ENCODE measurements at places on chromosomes 16 and 17.

DNA sequence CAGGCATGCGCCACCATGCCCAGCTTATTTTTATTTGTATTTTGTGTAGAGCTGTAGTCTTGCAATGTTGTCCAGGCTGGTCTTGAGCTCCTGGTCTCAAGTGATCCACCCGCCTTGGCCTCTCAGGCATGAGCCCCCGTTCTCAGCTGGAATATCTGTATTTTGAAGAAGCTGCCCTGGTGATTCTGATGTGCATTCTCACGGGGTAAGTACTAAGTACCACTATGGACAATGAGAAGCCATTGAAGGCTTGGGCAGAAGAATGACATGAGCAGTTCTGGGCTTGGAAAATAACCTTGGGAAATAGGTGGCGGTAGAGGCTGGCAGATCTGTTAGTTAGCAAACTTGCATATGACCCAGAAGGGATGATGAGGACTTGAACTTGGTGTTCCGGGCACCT is 15.6 kb upstream of the NKD1 start:
- no peak for DNase-seq

DNA sequence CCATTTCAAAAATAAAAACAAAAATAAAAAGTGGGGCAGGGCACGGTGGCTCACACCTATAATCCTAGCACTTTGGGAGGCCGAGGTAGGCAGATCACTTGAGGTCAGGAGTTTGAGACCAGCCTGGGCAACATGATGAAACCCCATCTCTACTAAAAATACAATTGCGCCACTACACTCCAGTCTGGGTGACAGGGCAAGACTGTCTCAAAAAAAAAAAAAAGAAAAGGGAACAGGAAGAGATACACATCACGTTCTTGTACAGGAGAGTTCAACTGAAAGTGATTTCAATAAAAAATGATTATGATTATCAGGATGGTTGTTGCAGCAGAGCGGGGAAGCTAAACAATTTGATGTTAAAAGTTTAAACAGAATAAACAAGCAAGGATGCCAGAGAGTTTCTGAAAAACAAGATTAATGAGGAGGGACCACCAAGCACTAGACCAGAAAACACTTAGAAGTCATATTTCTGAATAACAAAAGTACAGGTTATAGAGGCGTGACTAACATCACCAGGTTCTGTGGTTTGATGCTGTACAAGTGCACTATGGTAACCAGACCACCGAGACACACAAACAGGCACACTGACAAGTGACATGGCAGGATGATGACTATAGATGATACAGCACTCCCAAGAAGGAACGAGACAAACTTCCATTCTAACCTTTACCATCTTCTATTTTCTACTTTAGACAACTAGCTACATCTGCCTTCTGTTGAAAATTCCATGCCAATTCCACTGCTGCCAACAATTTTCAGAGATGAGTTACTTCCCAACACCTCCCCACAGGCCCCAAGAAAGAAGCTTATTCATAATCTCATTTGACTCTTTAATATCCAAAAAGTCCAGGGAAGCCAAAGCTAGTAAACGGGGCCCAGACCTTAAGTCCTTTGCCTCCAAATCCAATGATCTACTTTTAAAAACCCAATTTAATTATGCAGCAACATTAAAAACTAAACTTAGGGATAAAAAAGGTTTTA is 11.8 kb downstream of the DNAJA2 start:
- DNase-seq = no peak

- no peak for DNase-seq
These were observed 62.9 kb upstream of the AMZ2 start for GRCh38 chr17:68184816-68185436.

GRCh38 chr17:2435862-2436261 is 35.0 kb upstream of the MNT start:
- no peak for DNase-seq

GRCh38 chr16:27138257-27138656 is 65.1 kb upstream of the KDM8 start:
- no peak for DNase-seq

GRCh38 chr17:82118815-82119380 is 20.9 kb upstream of the FASN start:
- DNase-seq = no peak

Data from midbrain (tissue), 1 donor.